ENCODE measurements at places on chromosomes 11 and 22.

GRCh38 chr11:128462189-128462588 is 125.2 kb downstream of the ETS1 start:
- DNase-seq: no peak

- no peak for DNase-seq
Observed at GRCh38 chr22:44014241-44014640, 9.9 kb upstream of the PARVB start.

- no peak for DNase-seq
Observed at GRCh38 chr11:40230821-40231220, 1228.6 kb downstream of the LRRC4C start.

GRCh38 chr11:61972112-61972671 is 4.8 kb upstream of the FTH1 start:
- no peak for DNase-seq

DNA sequence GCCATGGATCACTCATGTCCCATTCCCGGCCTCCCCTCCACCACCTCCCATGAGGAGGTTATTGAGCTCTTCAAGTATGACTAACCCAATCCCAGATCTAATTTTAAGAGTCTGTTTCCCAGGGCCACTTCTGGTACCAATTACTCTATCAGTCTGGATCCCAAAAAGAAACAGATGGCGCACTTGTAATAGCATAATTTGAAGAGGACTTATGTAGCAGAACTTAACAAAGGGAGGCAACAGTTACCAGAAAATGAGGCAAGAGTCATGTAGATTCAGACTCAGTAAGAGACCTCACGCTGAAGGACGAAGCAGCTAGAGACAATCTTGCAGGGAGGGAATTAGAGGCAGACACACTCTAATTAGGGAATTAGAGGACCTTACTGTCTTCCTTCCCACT is 46.9 kb downstream of the DDX6 start:
- no peak for DNase-seq

DNA sequence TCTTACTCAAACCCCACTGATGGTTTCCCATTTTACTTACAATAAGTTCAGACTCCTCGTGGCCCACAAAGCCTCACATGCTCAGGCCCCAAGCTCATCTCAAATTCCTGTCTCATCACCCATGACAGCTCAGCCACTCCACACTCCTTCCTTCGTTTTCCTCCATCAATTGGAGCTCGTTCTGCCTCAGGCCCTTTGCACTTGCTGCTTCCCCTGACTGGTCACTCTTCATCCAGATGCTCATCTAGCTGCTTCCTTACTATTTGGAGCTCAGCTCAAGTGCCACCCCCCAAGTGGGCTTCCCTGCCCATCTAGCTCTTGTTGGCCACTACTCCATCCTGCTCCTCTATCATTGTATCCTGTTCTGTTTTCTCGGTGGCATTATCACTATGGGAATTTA is 46.8 kb upstream of the LRRC32 start:
- no peak for DNase-seq

DNA sequence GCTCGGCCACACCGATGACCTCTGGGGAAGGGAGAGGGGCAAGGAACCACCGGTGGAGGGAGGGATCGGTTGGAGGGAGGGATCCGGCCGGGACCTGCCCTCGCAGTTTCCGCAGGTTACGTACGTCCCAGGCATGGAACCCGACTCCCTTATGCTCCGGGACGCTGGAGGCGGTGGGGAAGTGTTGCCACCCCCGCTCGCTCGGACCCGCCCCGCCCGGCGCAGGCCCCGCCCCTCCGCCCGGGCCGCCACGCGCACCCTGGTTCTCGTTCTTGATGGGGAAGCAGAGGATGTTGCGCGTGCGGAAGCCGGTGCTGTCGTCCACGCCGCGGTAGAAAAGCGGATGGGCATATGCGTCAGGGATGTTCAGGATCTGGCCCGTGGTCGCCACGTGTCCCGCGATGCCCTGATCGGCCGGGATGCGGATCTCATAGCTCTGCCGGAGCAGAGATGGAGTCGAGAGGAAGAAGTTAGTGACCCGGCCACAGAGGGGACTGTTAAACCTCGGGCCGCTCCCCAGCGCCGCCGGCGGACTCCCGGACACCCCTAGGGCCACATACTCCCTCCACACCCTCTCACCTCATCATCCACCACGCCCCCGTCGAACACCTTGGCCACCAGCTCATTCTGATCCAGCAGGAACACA is 89.8 kb downstream of the PDE2A start:
- peak; percentile 32 for DNase-seq

GRCh38 chr11:11113626-11114025 is 239.4 kb downstream of the CSNK2A3 start:
- DNase-seq: no peak

- no peak for DNase-seq
Observed at GRCh38 chr11:94449437-94449836, 44.2 kb downstream of the MRE11 start.

GRCh38 chr11:23111527-23111926 is 251.3 kb upstream of the CCDC179 start:
- no peak for DNase-seq

DNA sequence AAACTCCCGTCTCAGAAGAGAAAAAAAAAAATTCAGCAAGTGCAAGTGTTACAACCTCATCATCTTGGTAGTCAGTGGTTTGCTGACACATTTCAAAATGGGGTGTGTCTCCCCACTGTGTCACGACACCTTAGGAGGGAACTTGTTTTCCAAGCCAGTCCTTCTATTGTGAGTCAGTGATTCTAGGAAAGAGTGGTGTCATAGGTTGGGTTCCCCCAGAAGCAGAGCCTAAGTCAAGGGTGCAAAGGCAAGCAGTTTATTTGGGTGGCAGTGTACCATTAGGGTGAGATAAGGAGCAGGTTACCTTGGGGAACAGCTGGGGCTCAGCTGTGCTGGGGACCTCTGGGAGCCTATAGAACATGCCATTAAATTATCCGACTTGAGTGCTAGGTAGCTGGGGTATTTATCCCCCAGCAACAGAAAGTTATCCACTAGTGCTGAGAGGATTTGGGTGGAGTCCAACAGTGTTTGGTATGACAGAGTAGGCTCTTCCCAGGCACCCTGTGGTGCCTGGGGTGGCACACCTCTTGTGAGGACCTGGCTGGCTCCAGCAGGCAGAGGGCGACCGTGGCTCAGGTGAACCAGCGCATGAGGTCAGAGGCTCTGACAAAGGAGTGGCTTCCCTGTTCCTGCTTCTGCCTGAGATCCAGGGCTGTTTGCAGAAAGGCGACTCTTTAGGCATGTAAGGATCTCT is 41.7 kb downstream of the KIAA1671 start:
- DNase-seq: no peak

GRCh38 chr11:67413266-67413849 is 2.1 kb upstream of the CARNS1 start:
- no peak for DNase-seq

DNA sequence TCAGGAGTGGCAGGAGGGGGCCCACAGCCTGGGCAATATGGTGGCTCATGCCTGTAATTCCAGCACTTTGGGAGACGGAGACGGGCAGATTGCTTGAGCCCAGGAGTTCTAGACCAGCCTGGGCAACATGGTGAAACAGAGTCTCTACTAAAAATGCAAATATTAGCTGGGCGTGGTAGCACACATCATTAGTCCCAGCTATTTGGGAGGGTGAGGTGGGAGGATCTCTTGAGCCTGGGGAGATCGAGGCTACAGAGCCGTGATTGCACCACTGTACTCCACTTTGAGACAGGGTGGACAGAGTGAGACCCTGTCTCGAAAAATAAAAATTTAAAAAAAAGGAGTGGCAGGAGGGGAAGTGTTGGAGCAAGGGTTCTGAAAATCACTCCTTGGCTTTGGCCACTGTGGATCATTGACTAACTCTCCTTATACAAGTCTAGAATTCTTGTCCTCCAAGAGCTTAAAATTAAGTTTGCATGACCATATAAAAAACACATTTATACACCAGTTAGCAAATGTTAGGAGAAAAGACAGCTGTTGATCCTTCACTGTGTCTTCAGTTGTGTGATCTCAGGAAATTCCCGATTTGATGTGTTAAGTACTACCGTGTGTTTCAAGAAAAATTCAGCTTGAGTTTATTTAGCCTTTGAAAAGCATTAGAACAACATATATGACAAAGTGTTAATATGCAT is 2.3 kb upstream of the WEE1 start:
- DNase-seq: no peak

GRCh38 chr11:10678101-10678500 is 15.5 kb downstream of the IRAG1 start:
- DNase-seq: no peak

GRCh38 chr11:118398791-118399559 is 2.4 kb upstream of the ATP5MG start:
- no peak for DNase-seq

DNA sequence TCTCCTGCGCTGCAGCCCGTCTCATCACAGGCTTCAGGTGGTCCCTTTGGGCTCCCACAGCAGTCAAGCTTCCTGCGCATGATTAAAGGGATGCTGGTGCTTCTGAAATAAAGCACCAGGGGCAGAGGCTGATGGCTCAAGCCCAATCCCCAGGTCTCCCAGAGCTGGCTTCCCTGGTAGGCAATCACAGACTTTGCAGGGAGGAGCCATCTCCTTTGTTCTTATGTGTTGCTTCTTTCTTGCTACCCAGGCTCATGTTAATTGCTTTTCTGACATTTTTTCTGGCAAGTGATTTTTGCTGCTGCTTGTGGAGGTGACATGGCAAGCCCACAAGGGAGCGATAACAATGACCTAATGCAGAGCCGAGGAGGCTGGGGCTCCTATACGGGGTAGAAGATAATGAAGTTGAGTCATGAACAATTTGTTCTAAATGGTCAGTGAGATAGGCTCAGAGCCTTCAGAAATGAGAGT is 25.2 kb upstream of the PLET1 start:
- DNase-seq: no peak

DNA sequence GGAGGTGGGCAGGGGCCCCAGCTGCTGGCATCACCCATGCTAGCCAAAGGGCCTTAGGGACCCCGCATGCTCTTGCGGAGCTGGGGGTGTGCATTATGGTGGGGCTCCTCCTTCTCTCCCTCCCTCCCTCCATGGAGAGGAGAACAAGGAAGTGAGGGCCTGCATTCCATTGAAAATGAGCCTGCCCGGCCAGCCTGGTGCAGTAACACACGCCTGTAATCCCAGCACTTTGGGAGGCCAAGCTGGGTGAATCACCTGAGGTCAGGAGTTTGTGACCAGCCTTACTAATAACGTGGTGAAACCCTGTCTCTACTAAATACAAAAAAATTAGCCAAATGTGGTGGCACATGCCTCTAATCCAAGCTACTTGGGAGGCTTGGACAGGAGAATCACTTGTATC is 22.4 kb downstream of the SNAP29 start:
- DNase-seq: no peak

DNA sequence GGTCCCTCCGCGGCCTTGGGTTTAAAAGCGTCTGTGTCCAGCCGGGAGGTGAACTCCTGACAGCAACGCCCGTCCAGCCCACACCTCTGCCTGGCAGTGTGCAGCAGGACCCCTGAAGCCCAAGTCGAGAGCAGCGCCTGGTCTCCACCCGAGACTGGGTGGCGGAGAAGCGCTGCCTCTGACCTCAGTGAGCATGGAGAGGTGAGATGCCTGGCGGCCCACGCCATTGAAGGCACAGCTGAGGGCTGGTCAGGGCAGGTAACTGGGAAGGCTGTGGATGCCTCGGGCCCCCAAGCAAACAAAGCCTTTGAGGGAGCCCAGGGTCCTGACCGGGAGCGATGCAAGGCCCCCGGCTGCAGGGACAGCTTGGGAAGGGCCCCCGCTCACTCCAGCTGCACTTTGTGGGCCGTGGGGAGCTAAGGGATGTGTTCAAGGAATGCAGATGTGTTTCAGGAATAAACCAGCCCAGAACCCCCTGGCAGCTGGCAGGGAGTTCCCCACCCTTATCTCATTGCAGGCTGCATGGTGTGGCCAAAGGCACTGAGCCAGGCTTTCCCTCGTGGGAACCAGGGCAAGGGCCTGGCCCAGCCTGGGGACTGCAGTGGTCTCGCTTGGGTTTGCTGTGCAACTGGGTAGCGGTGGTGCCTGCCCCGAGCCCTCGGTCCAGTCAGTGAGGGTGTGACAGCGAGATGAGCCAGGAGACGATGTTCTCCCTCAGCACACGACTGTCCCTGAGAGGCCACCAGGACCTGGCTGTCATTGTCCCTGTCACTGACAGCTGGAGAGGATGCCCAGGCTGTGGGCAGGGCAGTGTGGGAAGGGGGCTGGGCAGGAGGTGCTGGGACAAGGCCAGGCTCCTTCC is 92.5 kb downstream of the WNT7B start:
- no peak for DNase-seq

- DNase-seq: no peak
Observed at GRCh38 chr11:118152552-118153471, at the start of gene SCN4B. TSS of gene SCN4B (minus strand) at chr11:118152823. CDS start at chr11:118152673, 150 bp downstream.

- no peak for DNase-seq
Observed at GRCh38 chr11:119816660-119817059, 87.7 kb upstream of the NECTIN1 start.

GRCh38 chr11:67032830-67033551 is 10.1 kb downstream of the SYT12 start:
- DNase-seq: no peak

DNA sequence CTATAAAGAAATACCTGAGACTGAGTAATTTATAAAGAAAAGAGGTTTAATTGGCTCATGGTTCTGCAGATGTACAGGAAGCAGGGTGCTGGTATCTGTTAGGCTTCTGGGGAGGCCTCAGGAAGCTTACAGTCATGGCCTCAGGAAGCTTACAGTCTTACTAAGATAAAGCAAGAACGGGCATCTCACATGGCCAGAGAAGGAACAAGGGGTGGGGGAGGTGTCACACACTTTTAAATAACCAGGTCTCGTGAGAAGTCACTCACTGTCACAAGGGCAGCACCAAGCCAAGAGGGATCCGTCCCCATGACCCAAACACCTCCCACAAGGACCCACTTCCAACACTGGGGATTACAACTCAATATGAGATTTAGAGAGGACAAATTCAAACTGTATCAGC is 192.8 kb upstream of the B3GAT1 start:
- no peak for DNase-seq

GRCh38 chr22:20037419-20037818 is 16.5 kb downstream of the TANGO2 start:
- no peak for DNase-seq

DNA sequence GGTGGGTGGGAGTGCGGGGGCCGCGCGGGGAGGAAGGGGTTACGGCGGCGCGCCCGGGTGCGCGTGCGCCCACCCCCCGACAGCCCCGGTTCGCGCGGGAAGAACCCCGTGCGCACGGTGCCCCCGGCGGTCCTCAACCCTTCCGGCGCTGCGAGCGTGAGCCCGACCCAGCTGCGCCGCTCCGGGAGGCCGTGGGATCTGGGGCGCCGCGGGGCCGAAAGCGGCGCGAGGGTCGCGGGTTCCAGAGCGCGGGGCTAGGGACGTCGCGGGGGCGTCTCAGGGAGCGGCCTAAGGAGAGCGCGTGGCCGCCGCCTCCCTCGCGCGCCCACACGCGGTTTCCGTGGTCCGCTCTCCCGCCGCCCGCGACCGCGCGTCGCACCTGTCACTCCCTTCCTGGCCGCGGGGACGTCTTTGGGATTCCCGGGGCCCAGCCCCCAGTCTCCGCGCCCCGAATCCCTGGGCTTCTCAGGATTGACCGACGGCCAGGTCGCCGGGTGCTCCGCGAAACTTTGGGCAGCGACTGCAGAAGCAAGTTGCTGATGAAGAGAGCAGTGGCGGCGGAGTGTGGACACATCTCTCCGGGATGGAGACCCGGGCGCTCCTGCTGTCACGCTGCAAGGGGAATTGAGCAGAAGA is 582 bp downstream of the SREBF2 start:
- peak; percentile 22 for DNase-seq
